ENCODE measurements at places on chromosomes 2 and 18. TPM values are rescaled to one million over a fixed set of nuclear protein-coding genes. Genes with fewer than 3 reads are reported as not detected.

The SLC4A3 gene
- total RNA-seq, result 0.05 TPM

The BZW1 gene
- total RNA-seq, result 474 TPM

The IL36A gene
- total RNA-seq, result not detected

The ARL6IP6 gene
- 21.8 TPM for total RNA-seq

The AGXT gene
- total RNA-seq, result not detected

The TEX44 gene
- total RNA-seq, result not detected

The GPR45 gene
- total RNA-seq, result not detected

The OBSL1 gene
- 1.9 TPM for total RNA-seq

The BCL2L11 gene
- 18.2 TPM for total RNA-seq

The C1GALT1C1L gene
- not detected for total RNA-seq

The IGFBP5 gene
- not detected for total RNA-seq

The PSD4 gene
- 274 TPM for total RNA-seq

The LDLRAD4 gene
- 32.2 TPM for total RNA-seq

The MARCO gene
- total RNA-seq, result not detected

The COL4A3 gene
- not detected for total RNA-seq

The ABI2 gene
- total RNA-seq, result 57.6 TPM

The IL18R1 gene
- total RNA-seq, result 23.4 TPM

The DNAJC5G gene
- not detected for total RNA-seq

The AQP12A gene
- not detected for total RNA-seq

The SLC9A2 gene
- 0.04 TPM for total RNA-seq

The DSG1 gene
- not detected for total RNA-seq

The GDF7 gene
- 0.02 TPM for total RNA-seq

The PLGLB2 gene
- 0.96 TPM for total RNA-seq

The FBXO36 gene
- total RNA-seq, result 2.0 TPM

The SLC4A5 gene
- total RNA-seq, result 2.2 TPM

The TMEM247 gene
- total RNA-seq, result not detected

The MYO5B gene
- total RNA-seq, result 0.18 TPM

The CCDC178 gene
- not detected for total RNA-seq

The ACMSD gene
- total RNA-seq, result not detected

The RBKS gene
- 6.4 TPM for total RNA-seq

The ING5 gene
- 39.7 TPM for total RNA-seq

The SCRN3 gene
- 14.1 TPM for total RNA-seq

The SPP2 gene
- total RNA-seq, result not detected

The FHL2 gene
- total RNA-seq, result 4.7 TPM

The RBM44 gene
- 1.4 TPM for total RNA-seq

The FTCDNL1 gene
- total RNA-seq, result 4.3 TPM

The COL4A4 gene
- total RNA-seq, result not detected

The GKN1 gene
- total RNA-seq, result not detected

The UGT1A5 gene
- not detected for total RNA-seq

The HMSD gene
- 18.8 TPM for total RNA-seq

The STON1 gene
- total RNA-seq, result 0.97 TPM

The DNER gene
- not detected for total RNA-seq

The ZBTB7C gene
- total RNA-seq, result not detected

The FRZB gene
- not detected for total RNA-seq

The RHOB gene
- total RNA-seq, result 7.5 TPM

The RPRM gene
- total RNA-seq, result not detected

The NTSR2 gene
- total RNA-seq, result not detected

The CEBPZOS gene
- total RNA-seq, result 49.8 TPM
